ENCODE measurements at places on chromosomes 13 and 19.

DNA sequence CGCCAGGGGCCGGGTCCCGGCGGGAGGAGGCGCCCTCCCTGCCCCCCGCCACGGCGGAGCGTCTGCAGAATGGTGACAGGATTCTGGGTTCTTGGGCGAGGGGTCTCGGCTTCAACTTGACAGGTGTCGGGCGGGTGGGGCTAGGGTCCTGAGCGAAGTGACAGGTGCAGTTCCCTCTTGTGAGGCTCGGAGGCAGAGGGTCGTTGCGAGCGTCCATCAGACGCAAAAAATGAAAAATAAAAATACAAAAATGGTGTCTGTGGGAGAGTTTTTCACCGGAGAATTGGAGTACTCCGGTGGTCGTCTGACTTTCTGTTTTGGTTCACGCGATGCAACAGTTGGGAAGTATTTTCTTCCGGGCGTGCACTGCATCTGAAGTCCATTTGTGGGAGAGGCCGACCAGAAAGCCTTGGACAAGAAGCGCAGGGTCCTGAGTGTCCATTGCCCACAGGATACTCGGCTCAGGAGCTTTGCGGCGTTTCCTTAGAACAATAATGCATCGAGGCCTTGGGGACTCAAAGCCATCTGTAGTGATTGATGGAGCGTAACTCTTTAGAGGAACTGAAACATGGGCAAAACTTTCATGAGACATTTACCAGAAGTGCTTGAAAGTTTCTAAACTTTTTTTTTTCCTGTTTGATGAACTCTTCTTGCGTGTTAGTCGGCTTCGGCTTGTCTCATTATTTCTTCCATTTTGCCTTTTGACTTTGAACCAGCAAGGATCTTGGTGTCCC lies 759 bp downstream of the RB1 start:
- DNase-seq: no peak

DNA sequence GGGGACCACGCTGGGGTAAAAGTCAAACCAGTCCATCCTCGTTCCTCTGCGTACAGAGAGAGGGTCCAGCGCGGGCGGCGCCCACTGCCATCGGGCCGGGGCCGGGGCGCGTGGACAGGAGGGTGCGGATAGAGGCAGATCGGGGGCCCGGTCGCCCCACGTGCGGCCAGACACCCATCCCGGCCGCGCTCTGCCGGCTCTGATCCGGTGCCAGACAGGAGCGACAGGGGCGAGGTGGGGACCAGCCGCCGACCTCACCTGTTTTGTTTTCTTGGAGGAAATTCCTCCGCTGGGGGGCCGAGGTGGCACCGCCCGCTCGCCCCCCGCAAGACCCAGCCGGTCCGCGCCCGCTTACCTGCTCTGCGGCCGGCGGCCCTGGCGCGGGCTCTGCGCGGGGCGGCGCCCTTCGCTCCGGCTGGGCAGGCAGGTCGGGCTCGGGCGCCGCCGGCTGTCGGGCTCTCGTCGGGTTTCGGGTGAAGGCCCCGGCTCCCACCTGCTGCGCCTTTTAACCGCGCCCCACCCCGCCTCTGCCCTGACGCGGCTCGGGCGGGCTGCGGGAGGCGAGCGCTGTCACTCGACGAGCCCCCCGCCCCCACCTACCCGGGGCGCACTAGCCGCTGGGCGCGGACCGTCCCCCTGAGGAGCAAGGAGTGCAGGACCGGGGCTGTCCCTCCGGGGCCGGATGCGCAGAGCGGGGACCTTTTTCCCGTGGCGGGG lies at the start of gene GJB6:
TSS of gene GJB6 (minus strand) at position 481 of the 717 bp plus-strand sequence. CDS start 8,839 bp downstream, outside the sequence.
- DNase-seq: no peak

DNA sequence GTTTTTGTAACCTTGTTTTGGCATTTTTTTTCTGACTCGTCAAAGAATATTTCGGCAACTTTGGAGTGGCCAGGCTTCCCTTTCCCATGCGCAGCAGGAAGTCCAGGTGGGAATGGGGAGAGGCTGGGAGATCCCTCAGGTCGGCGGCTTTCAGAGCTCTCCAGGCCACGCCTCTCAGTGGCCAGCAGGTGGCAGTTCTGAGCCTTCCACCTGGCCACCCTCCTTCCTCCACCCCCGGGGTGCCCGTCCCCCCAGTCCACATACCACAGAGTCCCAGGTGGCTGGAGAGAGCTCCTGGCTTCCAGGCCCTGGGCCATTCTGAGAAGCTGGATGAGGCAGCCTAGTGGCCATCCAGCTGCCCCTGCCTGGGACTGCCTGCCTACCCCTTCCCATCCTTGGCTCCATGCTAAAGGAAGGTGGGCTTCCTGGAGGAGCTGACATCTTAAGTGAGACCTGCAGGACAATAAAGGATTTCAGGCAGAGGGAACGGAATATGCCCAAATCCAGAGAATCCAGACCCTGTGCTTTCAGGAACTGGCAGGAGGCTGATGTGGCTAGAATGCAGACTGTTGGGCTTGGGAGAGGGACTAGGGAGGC lies 46.3 kb downstream of the CCNE1 start:
- no peak for DNase-seq

- no peak for DNase-seq
These were observed 768.6 kb downstream of the UQCRFS1 start for GRCh38 chr19:28444362-28444761.

- no peak for DNase-seq
These were observed 23.9 kb downstream of the B3GLCT start for GRCh38 chr13:31223640-31224039.

- no peak for DNase-seq
These were observed 12.2 kb downstream of the PLEKHJ1 start for GRCh38 chr19:2223959-2224358.

Data from fibroblast of skin of left quadriceps (primary cell).